LHCN-M2 (cell line): ENCODE measurements at places on chromosomes 13 and 19. TPM values are rescaled to one million over a fixed set of nuclear protein-coding genes. Genes with fewer than 3 reads are reported as not detected.

DNA sequence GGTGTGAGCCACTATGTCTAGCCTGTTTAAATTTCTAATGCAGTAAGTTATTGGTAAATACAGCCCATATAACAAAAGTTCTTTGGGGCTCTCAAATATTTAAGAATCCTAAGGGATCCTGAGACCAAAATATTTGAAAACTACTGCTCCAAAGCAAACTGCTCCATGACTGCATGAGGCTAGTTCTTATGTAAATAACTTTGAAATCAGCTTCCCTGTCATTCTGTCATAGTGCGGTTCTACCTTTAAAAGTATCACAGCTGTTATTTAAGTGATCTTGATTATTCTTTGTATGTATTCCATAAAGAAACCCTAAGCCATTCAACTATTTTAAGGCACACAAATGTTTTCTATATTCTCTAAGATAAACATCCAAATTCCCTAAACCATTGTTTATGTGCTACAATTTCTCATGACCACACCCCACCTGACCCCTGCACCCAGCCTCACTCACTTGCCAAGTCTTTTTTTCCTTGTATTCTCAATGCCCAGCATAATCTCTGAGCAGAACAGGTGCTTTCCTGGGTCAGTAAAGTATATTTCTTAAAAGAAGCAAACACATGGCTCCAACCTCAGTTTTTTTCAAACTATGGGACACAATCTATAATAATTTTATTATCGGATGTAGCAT, 146.6 kb downstream of the RNF17 start:
- no peak for DNase-seq

DNA sequence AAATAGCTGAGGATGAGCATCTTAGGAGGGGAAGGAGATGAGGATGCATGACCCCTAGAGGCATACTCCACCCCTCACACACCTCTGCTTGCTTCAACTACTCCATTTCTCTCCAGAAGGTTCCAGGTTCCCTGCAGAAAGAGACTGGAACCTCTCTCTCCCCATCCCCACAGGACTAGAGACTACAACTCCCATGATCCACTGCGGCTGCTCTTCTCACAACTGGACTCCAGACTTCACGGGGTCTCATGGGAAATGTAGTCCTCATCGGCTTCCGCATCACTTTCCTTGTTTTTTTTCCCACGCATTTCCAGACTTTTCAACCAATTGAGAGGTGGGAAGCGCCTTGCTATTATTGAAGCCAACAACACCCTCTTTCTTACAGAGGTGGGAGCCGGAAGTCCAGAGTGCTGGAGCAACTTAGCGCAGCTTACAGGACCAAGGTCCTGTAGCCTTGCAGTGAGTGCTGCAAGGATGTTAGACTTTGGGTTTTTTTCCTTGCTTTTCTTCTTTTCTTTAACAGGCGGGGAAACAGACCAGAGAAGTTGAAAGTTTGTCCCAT, 13.9 kb upstream of the CACNG6 start:
- DNase-seq: peak; percentile 84

GRCh38 chr13:62684359-62684758, 1268.7 kb upstream of the PCDH20 start:
- DNase-seq: no peak

GRCh38 chr19:4694211-4694987, 24.3 kb upstream of the MYDGF start:
- peak; percentile 100 for DNase-seq

DNA sequence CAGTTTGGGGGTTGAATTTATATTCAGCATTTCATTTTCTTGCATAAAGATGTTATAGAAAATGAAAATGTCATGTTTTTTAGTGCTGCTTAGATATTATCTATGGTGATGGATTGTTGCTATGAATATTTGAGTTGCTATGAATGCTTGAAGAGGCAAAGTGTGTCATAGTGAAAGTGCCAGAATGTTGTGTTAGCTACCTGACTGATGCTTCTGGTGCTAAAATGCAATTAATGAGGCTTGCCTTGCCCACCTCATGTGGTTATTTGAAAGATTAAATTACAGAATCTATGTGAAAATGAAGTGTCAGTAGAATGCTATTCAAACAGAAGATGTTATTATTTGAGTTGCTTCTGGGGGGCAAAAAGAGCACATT, 62.7 kb upstream of the MYCBP2 start:
- DNase-seq: no peak

- peak; percentile 31 for DNase-seq
These were observed 7.5 kb downstream of the ZNF610 start for GRCh38 chr19:52343548-52343947.

Gene PRX
- total RNA-seq: 1.6 and 1.8 TPM in 2 replicates

Gene APLP1
- 38.3 and 47.1 TPM in 2 replicates for total RNA-seq

Gene SULT2B1
- total RNA-seq: not detected in 2 replicates

GRCh38 chr19:10450853-10451609, 30.7 kb downstream of the PDE4A start:
- DNase-seq: no peak

DNA sequence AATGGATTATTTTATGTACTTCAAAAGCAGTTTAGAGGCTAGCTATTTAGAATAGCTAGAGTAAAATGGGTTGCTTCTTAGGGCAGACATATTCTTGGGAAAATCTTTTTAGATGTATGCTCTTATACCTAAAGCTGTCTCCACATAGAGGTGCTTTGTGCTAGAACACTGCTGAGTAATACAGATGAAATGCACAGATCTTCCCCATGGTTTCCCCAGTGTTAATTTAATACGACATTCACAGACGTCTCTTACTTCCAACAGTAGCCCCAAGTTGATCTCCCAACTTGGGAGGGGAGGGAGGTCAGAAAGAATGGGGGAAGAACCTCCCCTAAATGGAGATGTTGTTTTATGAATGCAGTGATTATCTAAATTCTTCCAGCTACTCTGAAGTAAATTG, 16.9 kb downstream of the NALCN start:
- DNase-seq: no peak

DNA sequence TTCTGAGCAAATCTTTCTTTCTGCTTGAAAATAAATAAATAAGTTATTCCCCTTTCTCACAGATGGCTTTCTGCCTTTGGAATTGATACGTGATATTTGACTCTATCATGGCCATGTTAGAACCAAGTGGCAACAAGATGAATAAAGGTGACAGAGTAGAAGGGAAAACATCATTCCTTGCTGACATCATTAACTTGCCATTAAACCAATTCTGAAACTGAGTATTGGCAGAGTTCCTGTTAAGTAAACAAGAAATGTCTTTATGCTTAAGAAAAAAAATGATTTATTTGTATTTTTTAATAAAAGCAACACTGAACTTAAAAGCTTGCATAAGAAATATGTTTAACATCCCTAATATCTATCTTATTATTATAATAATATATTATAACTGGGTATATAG, 828.1 kb downstream of the PCDH9 start:
- DNase-seq: no peak

Gene SIAH3
- total RNA-seq: not detected in 2 replicates

DNA sequence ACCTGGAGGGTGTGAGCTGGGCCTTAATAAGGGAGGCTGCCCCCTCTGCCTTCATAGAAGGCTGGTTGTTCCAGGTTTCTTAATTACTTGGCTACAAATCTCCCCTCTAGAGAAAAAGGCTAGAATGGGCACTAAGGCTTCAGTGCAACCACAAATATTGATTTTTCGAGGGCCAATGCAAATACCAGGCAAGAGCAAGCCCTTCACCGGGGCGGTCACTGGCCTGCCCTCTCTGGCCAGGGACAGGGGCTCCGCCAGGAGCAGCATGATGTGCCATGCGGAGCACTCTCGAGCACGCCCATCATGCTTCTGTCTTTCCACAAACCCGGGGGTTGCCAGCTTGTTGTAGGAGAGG, 127.8 kb upstream of the SPACA7 start:
- no peak for DNase-seq

Gene SIGLEC7
- total RNA-seq: not detected in 2 replicates

- DNase-seq: no peak
These were observed 413.9 kb downstream of the KLF12 start for GRCh38 chr13:73720216-73720840.

DNA sequence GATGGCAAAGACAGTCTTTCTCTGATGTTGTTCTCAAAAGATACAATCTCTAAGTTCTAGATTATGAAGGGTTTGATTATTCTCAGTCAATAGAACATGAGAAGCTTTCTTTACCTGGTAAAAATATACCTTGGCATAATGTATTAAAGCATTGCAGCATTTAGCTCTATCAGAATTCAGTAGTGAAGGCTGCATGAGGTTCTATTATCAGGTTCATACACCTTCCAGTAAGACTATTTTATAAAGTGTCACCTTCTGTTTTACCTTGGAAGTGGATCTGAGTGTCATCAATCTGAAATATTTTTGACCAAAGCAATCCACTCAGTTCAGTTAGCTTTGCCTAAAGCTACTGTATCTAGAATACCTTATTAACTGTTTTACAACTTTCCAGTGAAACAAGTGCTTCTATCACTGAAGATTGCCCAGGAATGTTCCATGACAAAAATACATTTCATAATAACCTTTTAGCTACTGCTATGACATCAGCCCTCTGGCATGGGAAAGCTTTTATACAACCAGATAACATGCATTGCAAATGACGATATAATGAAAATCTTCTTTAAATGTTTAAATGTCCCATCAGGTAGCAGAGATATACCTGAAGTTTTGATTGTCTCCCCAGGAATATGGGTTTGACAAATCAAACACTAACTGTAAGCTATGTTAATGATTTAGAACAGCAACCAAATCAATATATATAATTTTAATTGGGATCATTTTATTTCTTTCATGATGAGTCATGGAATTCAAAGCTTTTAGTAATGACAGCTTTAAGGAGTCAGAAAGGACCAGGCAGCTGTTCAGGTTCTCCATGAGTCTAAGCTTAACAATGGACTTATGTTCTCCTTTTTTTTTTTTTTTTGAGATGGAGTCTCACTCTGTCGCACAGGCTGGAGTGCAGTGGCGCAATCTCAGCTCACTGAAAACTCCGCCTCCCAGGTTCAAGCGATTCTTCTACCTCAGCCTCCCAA, 72.2 kb downstream of the UFM1 start:
- peak; percentile 74 for DNase-seq

GRCh38 chr19:16283210-16284061, 41.2 kb upstream of the KLF2 start:
- peak; percentile 14 for DNase-seq

DNA sequence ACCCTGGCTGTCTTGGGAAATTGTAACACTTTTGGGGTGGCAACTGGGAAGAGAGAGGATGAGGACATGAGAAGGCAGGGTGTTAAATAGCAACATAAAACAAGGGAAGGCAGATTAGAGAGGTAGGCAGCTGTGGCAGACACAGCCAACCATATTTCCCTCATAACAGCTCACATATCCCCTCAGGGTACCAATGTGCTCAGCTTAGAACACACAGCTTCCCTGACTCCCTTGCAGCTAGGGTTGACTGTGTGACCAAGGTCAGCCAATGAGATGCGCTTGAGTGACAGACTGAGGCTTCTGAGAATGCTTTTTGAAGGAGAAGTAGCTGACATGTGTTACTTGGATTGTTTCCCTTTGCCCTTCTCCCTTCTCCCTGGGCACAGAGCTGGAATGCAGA, 28.8 kb upstream of the SPATA13 start:
- DNase-seq: no peak

GRCh38 chr13:111462221-111462764, 141.9 kb downstream of the TEX29 start:
- no peak for DNase-seq

Gene SIGLEC12
- not detected in 2 replicates for total RNA-seq

- peak; percentile 52 for DNase-seq
These were observed 33.1 kb downstream of the PPP1R37 start for GRCh38 chr19:45125975-45126493.

DNA sequence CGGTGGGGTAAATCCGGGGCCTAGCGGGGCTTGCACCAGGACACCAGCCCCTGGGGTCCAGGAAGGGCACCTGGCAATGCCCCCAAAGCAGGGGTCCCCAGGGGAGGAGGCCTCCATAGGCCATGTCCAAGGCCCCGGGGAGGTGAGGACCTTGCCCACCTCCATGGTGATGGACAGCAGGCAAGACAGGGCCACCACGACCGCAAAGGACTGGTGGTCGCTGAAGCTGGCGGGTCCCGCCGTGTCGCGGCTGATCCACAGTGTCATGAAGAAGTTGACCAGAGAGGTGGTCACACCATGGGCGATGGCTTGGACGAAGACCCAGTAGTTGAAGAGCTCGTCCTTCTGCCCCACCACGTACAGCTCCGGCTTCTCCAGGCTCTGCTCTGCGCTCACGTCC, 26.8 kb downstream of the ATP8B3 start:
- DNase-seq: no peak

GRCh38 chr13:39415008-39415802, 187.8 kb downstream of the LHFPL6 start:
- peak; percentile 60 for DNase-seq

DNA sequence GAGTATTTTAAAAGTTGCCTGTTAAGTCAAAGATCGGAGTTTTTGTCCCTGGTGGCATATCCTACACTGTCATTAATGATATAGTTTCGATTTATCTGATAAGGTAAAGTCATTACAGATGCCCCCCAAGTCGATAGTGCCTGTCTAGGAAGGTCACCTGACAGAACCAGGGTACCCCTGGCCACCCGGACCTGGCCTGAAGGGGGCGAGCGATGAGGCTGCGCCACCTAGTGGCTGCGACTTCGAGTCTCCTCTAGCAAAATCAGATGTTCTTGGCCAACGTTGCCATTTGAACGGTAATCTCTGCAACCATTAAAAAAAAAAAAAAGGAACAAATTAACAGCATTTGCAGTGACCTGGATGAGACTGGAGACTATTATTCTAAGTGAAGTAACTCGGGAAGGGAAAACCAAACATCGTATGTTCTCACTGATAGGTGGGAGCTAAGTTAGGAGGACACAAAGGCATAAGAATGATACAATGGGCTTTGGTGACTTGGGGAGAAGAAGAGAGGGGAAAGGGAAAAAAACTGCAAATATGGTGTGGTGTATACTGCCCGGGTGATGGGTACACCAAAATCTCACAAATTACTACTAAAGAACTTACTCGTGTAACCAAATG, 565.1 kb downstream of the LIG4 start:
- no peak for DNase-seq

DNA sequence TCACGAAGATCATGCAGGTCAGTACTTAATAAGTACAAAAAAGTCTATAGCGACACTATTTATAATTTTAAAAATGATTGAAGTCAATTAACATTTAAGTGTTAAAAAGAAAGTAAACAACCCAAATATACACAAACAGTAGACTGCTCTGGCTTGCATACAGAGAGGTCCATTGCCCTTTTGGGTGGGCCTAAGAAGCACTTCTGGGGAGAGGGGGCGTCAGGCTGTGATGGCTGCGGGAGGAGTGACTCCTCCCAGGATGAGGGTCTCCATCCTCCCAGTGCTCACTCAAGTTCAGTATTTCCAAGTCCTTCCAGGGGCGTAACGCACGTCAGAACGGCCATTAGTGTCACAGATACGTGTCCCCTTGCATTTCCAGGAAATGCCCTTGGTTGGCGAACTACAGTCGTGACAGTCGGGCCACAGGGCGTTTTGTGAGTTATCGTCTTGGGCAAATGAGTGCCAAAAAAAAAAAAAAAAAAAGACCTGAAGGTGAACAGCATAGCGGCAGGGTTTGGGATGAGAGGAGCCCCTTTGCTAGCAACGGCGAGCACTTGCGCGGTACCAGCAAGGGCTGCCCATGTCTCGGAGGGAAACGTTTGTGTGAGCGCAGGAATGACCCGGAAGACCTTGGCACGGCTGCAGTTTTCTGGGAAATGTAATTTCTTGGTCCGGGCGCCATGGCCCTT, at the start of gene SCGB2B2:
SCGB2B2 (minus strand) TSS at position 463 of the 689 bp plus-strand sequence. CDS start 82,596 bp downstream, outside the sequence.
- peak; percentile 86 for DNase-seq
